ENCODE measurements at places on chromosomes 11 and 22.

- DNase-seq: no peak
Measured at GRCh38 chr22:28570696-28571373, 108.8 kb downstream of the TTC28 start.

- DNase-seq: no peak
Measured at GRCh38 chr11:70410276-70411205, 12.2 kb downstream of the CTTN start.

DNA sequence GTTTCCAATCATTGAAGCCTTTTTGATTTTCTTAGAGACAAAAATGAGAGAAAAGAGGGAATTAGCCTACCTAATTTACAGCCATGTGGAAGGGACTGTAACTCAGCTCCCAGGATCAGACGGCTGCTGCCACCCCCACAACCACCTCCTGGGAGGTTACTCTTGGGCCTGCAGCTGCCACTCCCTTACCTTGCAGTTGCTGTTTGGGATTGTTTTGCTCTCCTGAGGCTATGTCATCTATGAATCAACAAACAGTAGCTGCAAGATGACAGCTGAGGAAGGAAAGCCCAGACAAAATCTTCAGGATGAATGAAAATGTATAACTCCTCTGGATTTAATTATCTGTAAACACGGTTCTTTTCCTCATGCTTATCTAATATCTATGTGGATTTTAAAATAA is 28.0 kb upstream of the ZC3H12C start:
- no peak for DNase-seq

- DNase-seq: no peak
Measured at GRCh38 chr11:13316528-13316961, 39.0 kb downstream of the BMAL1 start.

DNA sequence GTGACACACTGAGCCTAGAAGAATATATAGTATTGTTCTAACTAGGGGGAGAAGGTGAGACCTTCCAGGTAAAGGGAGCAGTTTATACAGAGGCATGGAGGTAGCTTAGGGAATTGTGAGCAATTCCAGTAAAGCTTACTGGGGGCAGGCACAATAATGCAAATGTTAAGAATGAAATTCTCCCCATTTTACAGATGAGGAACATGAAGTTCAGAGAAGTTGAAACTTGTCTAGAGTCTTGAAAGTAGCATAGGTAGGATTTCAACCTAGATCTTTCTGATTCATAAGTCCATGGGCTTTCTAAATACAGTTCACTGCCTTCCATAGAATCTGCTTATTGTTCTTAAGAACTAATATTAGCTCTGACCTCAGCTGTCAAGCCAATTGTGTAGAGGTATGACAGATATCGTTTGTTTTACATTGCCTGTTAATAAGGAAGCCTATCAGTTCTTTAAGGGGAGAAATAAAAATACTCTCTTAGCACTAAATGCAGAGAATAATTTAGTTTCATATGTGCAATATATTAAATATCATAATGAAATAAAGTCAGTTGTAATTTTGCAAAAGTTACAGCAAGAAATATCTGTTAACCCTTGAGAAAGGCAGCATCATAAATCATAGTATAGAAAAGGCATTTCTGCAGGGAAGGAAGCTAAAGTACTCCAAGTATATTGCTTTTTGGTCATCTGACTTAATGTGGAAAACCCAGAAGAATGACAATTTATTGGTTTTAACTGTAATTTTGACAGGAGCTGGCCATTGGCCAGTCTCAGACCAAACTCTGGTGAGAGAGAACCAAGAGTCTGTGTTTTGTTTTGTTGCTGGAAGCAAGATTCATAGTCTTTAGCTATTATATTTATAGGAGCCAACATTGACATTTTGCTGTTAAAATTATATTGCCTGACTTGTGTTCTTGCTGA is 181.8 kb downstream of the UVRAG start:
- no peak for DNase-seq

- no peak for DNase-seq
Measured at GRCh38 chr11:10439351-10439750, 15.7 kb upstream of the AMPD3 start.

DNA sequence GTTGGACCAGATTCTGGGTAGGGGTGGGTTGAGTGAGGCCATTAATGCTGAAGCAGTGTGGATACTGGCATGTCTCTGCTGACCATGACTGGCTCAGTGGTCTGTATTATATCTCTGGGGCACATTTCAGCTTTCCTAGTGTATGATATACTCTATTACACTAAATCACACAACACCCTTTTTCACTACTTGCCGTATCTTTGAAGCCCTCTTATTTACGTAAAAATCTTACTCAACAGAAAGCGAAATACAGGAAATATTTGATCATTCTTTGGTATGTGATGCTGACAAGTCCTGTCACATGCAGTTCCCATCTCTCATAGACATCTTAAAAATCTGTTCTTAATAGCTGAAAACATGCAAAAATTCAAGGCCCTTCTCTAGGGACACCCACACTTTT is 40.3 kb downstream of the OR5B17 start:
- DNase-seq: no peak

GRCh38 chr22:30288419-30289140 is 725 bp downstream of the CASTOR1 start:
- no peak for DNase-seq

DNA sequence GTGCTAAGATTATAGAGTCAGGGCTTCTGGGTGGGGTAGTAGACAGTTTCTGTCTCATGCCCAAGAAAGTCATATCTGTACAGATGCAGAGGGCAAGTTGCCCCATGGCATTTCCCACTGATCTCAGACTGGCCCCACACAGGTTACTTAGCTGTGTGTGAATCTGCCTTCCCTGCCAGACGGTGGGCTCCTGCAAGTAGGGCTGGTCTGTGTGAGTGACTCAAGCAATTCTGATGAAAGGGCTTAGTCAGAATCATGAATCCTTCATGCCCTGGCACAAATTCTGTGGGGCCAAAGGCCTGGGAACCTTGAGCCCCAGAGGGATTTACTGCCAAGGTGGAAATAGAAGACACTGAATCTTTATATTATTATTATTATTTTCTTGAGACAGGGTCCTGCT is 30.4 kb downstream of the USH1C start:
- DNase-seq: no peak

GRCh38 chr22:47757741-47758140 is 995.3 kb downstream of the TBC1D22A start:
- DNase-seq: no peak

GRCh38 chr22:38694049-38694448 is 6.7 kb downstream of the JOSD1 start:
- DNase-seq: no peak

GRCh38 chr11:12629601-12630313 is 44.5 kb upstream of the TEAD1 start:
- DNase-seq: no peak

DNA sequence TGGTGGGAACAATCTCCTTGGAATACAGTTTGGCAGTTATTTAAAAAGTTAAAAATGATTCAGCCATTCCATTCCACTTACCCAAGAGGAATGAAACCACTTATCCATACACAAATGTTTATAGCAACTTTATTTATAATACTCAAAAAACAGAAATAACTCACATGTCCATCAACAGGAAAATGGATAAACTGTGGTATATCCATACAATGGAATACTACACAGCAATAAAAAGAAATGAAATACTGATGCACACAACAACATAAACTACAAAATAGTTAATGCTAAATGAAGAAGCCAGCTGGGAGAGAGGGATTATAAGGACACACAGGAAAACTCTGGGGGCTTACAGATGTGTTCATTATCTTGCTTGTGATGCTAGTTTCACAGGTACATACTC is 64.7 kb downstream of the FCHSD2 start:
- no peak for DNase-seq

DNA sequence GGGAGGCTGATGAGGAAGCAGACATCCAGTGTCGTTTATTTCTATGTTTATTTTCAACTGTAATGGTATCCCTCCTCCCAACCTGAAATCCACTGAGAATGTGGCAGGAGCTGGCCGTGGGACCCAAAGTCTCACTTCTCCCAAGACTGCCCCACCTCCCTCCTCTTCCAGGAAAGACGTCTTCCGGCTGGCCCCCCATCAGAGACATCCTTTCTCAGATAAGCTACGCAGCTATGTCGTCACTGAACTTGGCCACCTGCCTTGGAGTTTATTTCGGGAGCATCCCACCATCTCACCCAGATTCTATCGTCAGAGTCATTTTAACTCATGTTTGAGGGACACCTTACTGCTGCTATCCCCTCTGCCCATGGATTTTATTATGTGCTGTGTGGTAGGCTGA is 13.9 kb downstream of the TMEM184B start:
- DNase-seq: no peak

All from CD4-positive, alpha-beta T cell treated with Interleukin-6 at 100 ng/mL for 8 hours (primary cell).